ENCODE measurements at places on chromosomes 6 and 20.

DNA sequence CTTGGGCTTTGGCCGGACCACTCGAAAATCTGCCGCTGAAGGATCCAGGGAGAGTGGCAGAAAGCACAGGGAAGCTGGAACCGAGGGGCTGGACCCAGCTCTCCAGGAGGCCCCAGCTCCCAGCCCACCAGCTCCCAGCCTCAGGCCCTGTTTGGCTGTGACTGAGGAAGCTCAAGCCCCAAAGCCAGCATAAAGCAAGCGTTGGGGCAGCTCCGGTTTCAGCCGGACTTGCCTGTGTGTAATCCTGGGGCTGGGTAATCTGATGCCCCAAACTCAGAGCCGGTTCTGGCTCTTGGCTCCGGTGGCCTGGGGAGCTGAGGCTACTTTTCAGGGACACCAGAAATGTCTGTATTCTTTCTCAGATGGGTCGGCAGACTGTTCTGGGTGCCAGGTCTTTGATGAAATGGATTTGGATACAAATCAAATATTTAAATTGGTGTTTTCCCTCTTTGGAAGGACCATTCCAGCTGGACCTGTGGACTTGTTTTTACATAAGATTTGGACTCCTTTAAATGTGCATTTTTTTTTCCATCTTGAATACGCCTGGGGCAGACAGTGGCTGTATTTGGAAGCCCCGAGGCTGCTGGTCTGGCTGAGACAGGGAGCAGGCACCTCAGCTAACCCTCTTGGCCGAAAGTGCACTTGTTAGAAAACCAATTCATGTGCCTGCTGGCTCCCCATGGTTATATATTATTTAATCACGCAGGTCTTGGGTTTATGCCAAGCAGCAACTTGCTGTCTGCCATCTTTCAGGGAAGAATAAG, 29.7 kb downstream of the RPP40 start:
- DNase-seq, result no peak

GRCh38 chr6:28863604-28864325, 60.0 kb downstream of the TRIM27 start:
- peak; percentile 83 for DNase-seq

GRCh38 chr6:117354671-117355070, 71.1 kb downstream of the ROS1 start:
- no peak for DNase-seq

GRCh38 chr6:135796643-135797305, 54.7 kb upstream of the PDE7B start:
- no peak for DNase-seq

GRCh38 chr6:149445573-149445972, 39.2 kb downstream of the ZC3H12D start:
- DNase-seq, result no peak

DNA sequence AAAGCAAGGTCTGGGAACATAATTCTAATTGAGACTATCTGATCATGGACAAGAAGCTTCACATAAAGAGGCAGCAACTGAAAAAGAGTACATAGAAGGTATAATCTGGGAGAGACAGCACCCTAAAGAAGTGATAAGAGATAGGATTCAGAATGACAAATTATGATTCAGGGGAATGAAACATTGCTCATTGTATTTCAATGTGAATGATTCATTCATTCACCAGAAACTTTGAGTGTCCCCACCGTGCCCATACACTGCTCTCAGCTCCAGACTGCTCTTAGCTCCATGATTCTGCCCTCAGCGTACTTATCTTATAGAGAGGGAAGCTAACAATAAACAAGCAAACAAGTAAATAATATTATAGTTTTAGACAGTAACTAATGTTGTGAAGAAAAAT, 329.3 kb upstream of the IRAK1BP1 start:
- no peak for DNase-seq

- DNase-seq, result no peak
Observed at GRCh38 chr6:168525114-168525513, 84.1 kb downstream of the SMOC2 start.

GRCh38 chr6:38493931-38494547, 145.7 kb downstream of the BTBD9 start:
- DNase-seq, result peak; percentile 60

DNA sequence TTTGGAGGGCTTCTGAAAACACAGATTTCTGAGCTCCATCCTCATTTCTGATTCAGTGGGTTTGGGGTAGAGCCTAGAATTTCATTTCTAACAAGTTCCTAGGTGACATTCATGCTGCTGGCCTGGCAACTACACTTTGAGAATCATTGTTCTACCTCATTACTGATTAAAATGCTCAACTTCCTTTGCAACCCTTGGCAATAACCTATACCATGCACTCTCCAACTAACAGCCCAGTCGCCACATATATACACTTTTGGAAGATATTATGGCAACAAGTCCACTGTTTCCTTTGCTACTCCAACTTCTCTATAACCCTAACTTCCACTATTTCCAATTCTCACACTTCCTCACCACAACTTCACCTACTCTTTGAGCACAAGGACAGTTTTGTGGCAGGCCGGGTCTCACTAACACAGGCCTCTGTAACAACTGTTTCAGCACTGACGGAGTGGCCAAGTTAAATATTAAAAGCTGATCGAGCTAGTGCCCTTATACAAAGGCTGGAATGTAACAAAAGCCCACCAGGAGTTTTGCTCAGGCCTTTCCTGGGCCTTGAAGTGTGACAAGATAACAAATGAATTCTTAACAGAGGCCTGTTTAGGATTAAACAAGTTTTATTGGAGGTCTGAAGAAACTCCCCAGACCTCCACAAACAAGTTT, 32.1 kb upstream of the RAB23 start:
- DNase-seq, result no peak

DNA sequence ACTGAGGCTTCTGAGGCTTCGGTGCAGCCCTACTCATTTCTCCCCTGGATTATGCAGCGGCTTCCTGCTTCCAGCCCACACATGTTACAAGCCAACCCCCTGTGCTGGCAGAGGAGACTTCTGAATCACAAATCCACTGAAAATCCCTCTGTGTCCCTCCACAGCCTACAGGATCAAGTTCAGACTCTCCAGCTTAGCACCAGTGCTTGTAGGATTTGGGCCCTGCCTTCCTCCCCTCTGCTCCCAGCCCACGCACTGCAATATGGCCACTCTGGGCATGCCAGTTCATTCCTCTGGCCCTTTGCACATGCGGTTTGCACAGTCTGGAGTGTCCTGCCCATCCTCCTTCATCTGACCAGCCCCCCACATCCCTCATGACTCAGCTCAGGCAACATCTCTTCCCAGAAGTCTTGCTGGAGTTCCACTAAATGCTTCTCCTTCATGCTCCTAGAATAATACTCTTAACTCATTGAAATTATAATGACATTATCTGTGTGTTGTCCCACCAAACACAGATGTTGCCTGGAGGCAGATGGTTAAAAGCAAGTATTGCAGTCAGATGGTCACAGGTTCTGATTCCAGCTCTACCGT, 15.9 kb upstream of the MDGA1 start:
- DNase-seq, result no peak

DNA sequence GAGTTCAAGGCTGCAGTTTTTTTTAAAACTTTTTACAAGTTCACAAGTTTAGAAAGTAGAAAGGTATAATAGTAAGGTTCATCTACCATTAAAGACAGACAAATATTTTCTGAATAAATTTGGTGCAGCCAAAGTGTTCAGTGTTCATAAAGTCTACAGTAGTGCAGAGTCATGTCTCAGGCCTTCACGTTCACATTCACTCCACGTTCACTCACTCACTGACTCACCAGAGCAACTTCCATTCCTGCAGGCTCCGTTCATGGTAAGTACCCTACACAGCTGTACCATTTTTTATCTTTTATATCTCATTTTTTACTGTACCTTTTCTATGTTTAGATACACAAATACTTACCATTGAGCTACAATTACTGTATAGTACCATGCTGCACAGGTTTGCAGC, 67.6 kb downstream of the B4GALT5 start:
- DNase-seq, result no peak

- no peak for DNase-seq
Observed at GRCh38 chr6:152232501-152233151, 404.5 kb downstream of the SYNE1 start.

GRCh38 chr20:3812975-3813847, 7.1 kb upstream of the AP5S1 start:
- DNase-seq, result no peak

DNA sequence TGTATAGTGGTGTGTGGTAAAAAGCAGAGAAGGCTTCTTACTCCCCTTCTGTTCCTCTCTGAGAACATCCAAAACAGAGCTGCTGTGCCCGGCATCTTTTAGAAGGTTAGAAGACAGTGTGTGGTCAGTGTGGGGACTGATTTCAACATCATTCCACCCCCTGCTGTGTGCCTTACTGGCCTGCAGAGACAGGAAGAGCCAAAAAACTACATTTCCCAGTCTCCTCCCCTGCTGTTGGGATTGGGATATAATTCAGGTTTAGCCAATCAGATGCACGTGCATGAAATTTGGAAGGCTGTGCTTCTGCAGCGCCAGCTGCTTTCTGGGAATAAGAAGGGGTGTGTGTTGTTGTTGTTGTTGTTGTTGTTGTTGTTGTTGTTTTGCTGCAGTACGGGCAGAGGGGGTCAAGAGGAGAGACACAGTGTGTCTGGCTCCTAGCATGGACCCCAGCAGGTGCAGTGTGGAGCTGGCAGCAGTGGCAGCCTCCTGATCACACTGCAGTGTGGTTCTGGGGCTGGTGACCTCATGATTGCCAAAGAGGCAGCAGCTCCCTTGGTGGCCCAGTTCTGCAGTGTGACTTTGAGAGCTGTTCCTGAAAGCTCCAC, 74.7 kb downstream of the MRPL14 start:
- DNase-seq, result no peak

- no peak for DNase-seq
Observed at GRCh38 chr20:3757268-3757667, 10.3 kb downstream of the ADISSP start.

GRCh38 chr6:119157506-119157815, 79.0 kb upstream of the FAM184A start:
- DNase-seq, result no peak

DNA sequence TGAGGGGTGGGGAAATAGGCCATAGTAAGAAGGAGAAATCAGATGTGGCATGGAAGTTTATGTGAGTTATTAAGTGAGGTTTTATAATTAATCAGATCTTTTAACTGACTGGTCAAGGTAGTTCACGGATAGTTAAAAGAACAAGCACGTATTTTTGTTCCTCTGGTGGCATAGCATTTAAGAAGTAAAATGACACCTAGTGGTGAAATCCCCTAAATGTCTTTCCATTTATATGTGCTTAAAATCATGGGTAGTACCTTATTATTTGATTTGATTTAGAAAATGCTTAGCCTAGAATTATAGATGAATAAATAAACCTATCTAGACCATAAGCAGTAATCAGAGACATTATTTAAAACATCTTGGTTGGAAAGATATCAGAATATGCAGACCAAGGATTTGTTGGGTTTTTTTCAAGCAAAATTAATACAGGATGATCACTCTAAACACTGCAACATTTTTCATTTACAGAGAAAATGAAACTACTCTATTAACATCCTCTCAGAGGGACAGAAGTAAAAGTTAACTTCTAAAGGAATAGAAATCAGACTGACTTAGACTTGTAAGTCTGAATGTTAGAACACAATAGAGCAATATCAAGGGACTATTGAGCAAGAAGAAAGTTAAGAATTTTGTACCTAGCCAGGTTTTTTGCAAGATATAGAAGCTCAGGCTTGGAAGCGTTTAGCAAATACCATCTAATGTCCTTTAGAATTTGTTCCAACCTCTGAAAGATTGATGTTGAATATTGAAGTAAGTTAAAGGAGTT, 81.1 kb downstream of the STXBP5 start:
- DNase-seq, result no peak

- no peak for DNase-seq
Observed at GRCh38 chr6:121837545-121838229, 402.2 kb downstream of the GJA1 start.

DNA sequence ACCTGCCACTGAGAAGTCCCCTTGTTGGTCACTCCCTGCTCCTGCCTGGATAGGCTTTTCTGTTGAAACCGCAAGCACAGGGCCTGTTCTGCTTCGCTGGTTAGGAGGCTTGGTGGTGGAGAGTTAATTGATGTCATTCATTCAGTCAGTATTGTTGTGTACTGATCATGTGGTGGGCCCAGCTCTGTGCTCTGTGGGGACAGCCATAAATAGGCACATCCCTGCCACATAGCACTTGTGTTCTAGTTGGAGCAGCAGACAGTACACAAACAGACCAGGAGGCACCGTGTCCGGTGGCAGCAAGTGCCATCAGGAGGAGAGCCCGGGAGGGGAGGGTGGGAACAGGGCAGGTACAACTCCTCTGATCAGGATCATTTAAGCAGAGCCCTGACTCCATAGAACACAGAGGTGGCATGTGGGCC, 155.2 kb upstream of the INSM1 start:
- DNase-seq, result no peak

DNA sequence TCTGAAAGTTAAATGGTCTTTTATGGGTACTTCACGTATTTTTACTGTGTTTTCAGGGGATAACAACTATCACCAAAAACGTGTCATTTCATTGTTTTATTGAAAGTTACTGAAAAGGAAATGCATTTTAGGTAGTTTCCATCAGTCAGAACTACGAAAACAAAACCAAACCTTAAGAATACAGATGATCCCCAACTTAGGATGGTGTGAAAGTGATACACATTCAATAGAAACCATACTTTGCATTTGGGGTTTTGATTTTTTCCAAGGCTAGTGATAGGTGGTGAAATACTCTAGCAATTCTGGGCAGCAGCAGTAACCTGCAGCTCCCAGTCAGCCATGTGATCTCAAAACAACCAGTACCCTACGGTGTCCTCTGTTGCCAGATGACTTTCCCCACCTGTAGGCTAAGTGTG, 25.9 kb upstream of the EFHC1 start:
- no peak for DNase-seq

- DNase-seq, result no peak
Observed at GRCh38 chr20:55211481-55211880, 736.1 kb downstream of the DOK5 start.

DNA sequence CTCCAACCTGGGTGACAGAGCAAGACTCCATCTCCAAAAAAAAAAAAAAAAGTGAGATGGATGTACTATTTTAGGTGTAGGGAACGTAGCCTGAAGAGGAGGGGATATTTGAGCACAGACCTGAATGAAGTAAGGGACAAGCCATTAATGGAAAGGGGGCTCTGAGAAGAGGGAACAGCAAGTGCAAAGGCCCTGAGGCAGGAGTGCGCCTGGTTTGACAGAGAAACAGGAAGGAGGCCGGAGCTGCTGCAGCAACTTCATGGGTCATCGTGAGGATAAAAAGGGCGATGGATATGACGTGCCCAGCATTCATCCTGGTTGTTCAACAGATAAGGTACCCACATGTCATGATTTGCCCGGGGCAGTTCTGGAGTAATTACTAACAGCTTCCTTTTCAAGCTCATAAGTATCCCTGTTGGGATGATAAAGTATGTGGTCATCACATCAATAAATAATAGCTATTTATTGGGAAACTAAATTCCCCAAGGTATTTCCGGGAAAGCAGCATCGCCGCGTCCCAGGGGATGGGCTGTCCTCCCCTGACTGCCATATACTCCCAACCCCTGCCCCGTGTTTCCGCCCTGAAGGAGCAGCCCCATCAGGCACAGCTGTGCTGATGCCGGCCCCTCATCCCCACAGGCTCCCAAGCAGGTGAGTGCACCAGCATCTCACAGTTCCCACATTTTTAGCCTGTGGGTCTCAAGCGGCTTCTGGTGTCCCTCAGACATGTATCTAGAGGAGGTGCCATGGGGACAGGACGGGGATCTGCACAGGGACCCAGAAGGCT, 43.4 kb downstream of the DLGAP4 start:
- no peak for DNase-seq

Measured in stimulated activated CD4-positive, alpha-beta T cell treated with anti-CD3 and anti-CD28 coated beads, Interleukin-1b, Interleukin-23, amount 100 ng/mL, for 1 hour (primary cell).